ENCODE measurements at places on chromosomes 11 and 22.

DNA sequence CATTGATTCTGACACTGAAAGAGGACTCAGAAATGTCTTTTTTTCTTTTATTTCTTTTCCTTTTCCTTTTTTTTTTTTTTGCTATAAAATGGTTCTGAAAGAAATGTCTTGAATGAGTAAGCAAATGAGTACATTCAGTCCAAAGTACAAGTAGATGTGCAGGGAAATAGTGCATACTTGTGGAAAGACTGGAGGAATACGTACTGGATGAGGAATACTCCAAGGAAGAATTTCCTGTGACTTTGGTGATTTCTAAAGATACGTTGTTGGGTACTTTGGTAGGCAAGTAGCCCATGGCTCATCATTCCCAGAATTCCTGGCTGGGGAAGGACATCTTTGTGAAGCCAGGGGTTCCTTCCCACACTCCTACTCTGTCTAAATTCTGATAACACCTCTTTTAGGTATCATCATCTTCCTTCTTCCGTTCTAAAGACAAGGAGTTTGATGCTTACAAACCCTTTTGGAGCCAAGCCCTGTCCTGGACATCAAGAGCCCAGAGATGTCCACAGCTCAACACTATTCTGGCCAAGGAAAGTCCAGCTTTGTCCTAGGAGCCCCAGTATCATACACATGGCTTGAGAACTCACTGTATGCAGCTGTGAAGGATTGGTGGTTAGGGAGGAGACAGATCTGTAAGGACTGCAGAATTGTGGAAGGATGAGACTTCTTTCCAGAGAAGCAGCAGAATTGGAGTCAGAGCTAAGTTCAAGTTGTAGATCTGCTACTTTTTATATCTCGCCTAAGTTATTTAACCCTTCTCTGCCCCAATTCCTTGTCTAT lies 4.8 kb upstream of the NUP98 start:
- no peak for DNase-seq

GRCh38 chr11:86627776-86628455 lies 44.5 kb downstream of the ME3 start:
- DNase-seq, result peak; percentile 75

DNA sequence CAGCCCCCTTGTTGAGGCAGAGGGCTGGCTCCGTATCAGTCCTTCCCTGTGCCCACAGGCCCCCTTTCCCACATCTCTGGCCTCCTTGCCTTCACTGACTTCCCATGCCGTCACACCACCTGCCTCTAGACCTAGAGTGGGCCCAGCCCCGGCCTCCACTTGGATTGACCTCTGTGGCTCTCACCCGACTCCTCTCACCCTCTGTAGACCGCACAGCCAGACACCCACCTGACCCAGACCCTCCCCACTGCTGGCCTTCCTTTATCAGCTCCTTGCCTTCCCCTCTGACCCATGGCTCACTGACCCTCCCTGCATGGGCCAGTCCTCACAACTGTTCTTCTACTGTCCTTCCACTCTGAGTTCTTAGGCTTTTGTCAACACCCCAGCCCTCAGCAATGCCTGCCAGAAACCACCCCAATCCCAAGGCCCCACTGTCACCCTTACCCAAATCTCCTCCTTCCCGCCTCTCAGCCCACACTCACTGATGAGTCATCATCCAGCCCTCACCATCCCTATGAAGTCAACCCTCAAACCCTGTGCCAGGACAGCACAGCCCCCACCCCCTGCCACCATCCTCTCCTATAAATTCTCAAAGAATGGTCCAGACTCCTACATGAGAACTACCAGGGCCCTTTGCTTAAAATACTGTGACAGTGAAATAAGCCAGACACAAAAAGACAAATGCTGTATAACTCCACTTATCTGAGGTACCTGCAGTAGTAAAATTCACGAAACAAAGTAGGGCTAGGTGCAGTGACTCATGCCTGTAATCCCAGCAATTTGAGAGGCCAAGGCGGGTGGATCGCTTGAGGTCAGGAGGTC lies 53.4 kb downstream of the SCGB1A1 start:
- DNase-seq, result peak; percentile 75

- peak; percentile 8 for DNase-seq
Measured at GRCh38 chr22:28332410-28332809, 347.2 kb downstream of the TTC28 start.

- DNase-seq, result no peak
Measured at GRCh38 chr11:64234647-64235379, 429 bp downstream of the VEGFB start.

GRCh38 chr11:36748836-36749235 lies 150.8 kb upstream of the RAG2 start:
- peak; percentile 25 for DNase-seq

DNA sequence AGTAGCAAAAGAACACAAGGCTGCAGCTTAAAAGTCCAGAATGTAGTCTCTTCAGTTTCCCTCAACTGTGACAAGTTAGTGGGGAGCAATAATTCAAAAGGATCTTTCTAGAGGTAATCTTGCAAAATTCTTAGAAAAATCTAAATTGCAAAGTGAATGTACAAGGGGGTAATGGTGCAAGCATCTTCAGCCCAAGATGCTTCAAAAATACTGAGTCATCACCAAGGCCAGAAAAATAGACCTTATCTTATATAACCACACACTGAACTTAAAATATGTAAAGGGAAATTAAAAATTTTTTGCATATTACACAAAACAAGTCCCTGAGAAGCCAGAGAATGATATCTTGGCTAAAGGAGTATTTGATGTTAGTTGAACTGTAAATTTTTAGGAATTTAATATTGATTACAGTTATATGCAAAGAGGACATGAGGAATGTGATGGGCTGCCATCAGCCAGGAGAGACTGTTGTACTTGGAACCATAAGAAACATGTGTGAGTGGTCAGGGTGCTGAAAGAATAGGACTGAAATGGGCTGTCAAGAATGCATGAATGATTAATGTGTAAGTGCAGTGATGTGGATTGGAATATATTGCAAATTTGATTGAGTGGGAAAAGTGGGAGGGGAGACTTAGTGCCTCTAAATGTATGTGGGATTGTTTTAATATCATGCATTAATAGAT lies 85.7 kb upstream of the LIN7C start:
- peak; percentile 59 for DNase-seq

- DNase-seq, result no peak
Measured at GRCh38 chr22:31286360-31287255, 5.7 kb downstream of the PIK3IP1 start.

DNA sequence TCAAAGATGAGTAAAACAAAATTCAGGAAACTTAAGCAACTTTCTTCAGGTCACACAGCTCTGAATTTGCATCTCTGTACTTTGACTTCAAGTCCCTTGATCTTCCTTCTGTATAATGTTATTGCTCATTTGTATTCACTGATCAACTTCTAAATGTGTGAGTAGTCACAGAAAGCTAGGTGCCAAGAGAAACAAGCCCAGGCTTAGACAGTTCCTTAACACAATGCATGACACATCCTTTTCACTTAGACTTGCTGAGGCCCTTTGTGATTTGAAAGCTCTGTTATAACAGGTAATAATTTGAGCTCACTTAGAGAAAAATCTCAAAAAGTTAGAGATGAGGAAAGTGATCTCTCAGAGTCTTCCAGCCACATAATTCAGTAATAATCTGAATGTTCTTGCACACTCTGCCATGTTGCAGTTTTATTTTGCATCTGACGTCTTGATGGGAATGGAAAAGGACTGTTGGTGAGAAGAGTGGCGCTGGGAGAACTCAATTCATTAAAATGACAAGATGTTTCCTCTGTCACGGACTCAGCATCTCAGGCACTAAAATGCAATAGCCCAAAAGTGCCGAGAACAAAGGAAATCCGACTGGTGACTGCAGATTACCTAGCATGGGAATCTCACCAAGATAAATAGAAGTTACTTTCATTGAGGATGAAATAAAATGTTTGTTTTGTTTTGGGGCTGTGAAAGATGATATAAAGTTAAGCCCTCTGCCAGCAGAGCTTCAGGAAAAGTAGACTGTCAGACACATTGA lies 665.3 kb downstream of the OPCML start:
- no peak for DNase-seq

Measured in fibroblast of the aortic adventitia (primary cell).